ENCODE measurements at places on chromosomes 4 and X.

DNA sequence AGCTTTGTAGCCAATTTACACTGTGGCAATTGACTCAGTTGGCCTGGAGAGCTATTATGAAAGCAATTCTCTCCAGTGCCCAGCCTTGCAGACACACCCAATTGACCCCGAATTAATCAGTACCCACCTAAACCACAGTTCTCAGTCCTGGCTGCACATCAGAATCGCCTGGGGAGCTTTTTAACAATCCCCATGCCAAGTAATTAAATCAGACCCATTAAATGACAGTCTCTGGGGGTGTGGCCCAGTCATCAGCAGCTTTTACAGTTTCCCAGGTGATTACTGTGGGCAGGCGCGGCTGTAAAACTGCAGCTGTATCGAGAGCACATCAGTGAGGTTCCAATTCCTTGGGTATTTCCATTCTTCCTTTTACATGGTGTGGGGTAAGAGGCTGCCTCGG, 460.9 kb upstream of the FAT1 start:
- no peak for DNase-seq

- no peak for DNase-seq
Observed at GRCh38 chr4:131251321-131251720, 1897.8 kb upstream of the PCDH10 start.

DNA sequence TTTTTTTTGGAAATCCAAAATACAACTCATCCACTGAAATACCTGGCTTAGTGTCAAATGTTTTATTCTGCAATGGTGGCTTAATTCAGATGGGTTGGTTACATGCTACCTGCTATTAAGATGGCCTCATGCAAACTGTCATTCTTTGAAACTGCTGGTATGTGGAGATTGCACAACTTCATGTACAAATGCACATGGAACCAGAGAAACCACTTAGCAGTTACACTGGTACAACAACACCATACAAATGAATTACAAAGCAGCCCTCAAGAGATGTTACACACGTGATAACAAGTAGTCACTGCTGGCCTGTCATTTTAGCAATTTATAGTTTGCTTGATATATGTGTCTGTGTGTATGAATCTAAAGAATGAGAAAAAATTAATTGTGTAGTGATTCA, 84.6 kb upstream of the STS start:
- no peak for DNase-seq

DNA sequence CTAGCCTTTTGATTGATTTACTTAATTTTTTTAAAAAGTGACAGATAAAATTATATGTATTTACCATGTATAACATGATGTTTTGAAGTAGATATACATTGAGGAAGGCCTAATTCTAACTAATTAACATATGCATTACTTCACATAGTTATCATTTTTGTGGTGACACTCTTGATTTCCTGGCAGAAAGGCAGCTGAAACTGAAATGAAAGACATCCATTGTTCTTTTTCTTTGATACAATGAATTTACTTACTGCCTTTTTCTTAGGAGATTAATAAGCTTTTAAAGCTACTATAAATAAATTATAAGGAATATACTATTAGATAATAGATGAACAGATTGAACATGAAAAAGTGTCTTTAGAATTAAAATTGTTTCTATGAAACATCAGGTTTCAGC, 26.7 kb downstream of the ANKRD50 start:
- DNase-seq, result no peak

DNA sequence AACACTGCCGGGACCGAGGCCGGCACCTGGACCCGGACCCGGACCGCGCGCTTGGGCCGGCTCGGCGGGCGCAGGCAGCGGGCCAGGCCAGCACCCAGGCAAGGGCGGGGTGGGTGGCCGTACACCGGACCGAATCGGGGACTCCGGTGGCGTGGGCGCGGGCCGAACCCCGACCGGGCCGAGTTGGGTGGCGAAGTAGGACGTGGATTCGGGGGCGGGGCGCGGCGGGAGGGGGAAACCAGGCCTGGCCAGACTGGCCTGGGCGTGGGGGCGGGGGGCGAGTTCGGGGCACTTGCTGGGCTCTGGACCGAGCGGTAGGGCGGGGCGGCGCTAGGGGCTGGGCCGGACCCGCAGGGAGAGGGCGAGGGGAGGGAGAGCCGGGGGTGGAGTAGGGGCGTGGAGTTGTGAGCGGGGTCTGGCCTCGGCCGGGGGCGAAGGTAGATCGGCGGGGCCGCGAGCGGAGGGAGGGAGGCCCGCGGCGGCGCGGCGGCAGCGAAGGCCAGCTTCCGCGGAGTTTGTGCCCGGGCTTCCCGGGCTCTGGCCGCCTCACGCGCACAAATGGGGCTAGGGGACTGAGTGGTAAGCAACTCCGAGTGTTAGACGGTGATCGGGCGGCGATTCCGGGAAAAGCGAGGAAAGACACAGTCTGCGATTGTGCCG, 1.8 kb upstream of the BCORL1 start:
- DNase-seq, result no peak

GRCh38 chrX:10828640-10829039, 208.3 kb upstream of the MID1 start:
- DNase-seq, result no peak

- DNase-seq, result no peak
Observed at GRCh38 chr4:169229571-169230028, 41.2 kb downstream of the SH3RF1 start.

DNA sequence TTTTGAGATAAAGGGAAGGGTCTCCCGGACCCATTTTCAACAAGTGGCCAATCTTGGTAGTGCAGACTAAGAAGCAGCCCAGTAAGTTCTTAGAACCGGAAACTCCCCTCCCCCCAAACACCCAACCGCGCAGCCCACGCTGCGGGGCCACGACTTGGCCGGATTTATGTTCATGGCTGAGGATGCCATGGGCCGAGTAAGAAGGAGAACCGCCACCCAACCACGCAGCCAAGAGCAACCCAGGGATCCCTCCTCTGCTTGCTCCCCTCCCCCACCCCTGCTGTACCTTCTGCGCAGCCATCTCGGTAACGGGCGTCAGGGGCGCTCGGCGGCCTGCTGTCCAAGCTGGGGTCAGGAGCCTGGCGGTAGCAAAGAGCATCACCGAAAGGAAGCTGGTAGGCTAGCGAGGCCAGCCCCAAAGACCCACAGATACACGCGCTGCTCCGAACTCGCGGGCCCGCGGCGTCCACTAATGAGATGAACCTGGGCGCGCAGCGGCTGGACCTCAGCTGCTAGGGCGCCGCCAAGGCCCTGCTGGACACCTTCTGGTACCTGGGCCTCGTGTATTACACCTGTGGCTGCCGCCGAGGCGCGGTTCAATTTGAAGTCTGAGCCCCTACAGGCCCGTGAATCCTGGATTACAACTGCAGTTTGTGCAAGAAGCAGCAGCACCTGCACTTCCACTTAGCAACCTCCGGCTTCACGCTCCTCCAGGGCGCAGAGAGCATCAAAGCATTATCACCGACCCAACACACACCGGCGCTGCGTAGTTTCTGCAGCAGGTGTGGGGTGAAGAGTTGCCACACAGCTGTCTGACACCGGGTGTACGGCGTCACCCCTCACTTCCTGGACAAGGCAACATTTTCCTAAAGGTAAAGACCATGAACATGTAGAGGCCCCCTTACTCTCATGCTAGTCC, 63.4 kb downstream of the NUDT10 start:
- no peak for DNase-seq

DNA sequence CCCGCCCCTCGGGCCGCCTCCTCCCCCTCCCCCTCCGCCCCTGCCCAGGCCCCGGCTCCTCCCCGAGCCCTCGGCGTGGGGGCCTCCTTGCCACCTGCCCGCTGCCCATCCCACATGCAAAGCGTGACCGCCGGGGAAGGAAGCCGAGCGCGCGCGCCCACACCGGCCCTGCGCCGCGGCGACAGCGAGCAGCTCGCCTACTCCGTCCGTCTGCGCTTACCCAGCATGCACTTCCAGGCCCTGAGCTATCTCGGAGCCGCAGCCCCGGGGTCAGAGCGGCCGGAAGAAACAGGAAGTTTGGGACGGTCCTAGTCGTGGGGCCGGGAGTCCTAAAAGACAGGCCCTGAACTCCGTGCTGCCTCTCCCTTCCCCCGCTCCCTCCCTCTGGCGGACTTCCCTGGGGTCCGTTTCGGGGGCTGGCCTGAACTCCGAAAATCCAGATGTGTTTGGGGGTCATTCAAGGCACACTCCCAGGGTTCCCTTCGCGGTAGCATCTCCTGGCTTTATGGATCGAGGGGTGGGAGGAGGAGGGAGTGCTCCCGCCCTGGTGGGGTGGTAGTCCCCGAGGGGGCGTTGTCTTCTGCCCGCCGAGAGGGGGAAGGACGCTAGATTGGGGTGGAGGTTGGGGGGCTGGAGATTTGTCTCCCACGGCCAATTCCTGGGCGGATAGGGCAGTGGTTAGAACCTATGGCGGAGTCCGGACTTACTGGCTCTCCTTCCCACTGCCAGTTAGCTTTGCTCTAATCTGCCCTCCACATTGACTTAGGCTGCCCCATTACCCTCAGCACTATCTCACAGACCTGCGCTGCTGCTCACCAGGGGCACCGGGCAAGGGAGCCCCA, 25.0 kb upstream of the BCORL1 start:
- DNase-seq, result no peak

All from omental fat pad (tissue), 4 donors.